Gastroesophageal sphincter (tissue), 4 donors: ENCODE measurements at places on chromosomes 5 and 9. TPM values are rescaled to one million over a fixed set of nuclear protein-coding genes. Genes with fewer than 3 reads are reported as not detected.

ZDHHC11B gene
- total RNA-seq = 3.1 TPM

TMEM174 gene
- total RNA-seq = not detected

DNA sequence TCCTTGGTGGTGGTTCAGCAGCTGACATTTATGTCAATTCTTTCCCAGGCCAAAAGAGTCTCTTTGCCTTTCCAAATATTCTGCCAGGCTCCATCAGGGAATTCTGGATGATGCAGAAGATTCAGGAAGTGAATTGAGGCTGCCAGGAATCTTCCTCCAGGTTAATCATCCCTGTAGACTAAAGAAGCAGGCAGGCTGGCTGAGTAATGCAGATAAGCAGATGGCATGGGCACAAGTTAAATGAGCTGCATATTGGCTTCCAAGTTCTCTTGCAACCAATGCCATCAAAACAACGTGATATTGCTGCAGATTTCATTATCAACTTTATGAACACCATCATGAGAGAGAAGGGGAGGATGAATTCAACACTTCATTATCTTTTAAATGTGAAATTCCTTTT, 324.5 kb downstream of the KCNN2 start:
- ATAC-seq = no peak

GRCh38 chr5:90173299-90174030, 236.1 kb downstream of the CETN3 start:
- no peak for ATAC-seq

DNA sequence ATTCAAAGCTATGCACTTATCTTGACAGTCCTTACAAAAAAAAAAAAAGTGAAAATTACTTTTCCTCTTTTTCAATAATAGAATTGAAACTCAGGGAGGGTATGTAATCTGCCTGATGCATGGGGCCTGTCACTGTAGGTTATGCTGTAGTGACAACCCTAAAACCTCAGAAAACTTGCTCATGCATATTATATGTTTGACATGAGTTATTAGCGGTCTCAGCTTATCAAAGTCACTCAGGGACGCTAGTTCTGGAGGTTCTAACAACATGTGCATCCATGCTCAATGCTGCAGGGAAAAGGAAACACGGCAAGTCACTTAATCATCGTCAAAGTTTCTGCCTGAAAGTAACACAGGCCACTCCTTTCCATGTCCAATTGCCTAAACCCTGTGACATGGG, 78.4 kb upstream of the TMEM252 start:
- ATAC-seq = no peak

DNA sequence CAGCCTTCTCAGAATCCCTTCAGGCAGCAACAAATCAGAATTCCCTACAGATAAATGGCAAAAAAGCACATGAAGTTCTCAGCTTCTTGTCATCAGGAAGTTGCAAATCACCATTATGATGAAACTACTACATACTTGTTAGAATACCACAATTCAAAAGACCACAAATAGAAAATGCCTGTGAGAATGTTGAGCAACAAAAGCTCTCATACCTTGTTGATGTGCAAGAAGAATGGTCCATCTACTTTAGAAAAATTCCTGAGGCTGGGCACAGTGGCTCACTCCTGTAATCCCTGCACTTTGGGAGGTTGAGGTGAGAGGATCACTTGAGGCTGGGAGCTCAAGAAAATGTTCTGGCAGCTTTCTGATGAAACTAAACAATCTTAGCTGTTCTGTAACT, 278.1 kb downstream of the ICE1 start:
- no peak for ATAC-seq

DNA sequence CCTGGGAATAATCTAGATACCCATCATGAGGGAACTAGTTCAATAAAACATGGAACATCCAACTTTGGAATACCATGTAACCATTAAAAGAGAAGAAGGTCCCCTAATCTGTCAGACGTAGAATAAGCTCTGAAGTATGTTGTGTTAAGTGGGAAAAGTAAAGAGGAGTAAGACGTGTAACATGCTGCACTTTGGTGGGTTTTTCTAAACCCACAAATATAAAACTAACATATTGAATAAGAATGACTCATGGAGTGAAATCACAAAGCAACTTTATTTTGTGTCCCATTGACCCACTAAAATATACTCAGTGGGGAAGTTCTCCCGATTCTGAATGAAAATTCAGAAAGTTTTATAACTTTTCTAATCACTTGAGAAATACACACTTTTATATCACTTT, 67.9 kb upstream of the PIK3R1 start:
- no peak for ATAC-seq

DNA sequence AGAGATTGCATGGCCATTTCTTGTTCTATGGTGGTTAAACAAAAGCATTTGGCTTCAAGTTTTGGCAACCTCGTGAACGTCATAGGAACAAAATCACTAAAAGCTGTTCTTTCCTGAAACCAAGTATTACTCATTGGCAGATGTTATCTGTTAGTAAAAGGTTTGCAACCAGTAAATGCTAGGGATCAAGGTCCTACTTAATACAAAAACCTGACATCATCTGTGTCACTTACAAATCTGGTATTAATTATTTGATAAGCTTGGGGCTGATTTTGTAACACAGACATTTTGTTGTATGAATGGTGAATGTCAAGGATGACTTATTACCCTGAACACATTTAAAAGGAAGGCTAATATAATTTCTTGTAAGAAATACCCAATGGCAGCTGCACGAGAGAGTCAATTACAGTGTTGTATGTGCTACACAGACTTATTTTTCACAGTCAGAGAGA, 486.4 kb upstream of the ZNF608 start:
- ATAC-seq = peak; percentile 31
